ENCODE measurements at places on chromosomes 5 and 9.

GRCh38 chr5:83645936-83646335 is 74.7 kb downstream of the HAPLN1 start:
- no peak for DNase-seq

DNA sequence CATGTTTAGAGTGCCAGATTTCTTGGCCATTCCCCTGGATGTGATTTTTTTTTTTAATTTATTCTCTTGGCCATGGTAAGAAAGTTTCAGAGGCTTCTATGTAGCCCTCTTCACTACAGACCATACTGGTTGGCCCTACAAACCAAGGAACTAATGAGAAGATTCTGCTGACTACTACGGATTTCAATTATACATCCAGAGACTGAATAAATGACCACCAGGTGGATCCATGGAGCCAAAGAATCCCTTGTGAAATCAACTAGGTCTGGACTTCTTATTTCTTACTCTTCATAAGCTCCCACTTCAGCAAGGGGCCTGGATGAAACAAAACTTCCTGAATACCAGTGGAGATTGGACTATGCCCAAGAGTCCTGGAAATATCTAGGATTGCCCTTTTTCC is 27.6 kb downstream of the ZNF622 start:
- no peak for DNase-seq

DNA sequence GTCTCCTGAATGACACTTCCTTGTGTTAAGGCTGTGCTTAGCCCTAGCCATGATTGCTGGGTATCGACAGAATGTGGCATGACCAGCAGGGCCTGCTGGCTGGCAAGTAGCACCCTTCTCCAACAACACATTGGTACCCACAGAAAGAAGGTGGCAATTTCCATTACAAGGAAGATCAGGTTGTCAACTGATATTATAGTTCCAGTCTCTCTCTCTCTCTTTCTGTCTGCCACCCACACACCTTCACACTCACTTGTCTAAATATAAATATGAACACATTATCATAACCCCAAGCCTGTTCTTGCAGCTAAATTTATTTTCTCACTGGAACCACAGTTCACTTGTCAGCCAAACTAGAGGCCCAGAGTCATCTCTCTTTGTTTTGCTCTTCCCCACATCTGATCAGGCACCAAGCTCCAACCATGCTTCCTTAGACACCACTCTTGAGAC is 408.1 kb upstream of the PIK3R1 start:
- DNase-seq = no peak

- DNase-seq = no peak
These were observed 150.1 kb downstream of the GHR start for GRCh38 chr5:42573386-42573785.

DNA sequence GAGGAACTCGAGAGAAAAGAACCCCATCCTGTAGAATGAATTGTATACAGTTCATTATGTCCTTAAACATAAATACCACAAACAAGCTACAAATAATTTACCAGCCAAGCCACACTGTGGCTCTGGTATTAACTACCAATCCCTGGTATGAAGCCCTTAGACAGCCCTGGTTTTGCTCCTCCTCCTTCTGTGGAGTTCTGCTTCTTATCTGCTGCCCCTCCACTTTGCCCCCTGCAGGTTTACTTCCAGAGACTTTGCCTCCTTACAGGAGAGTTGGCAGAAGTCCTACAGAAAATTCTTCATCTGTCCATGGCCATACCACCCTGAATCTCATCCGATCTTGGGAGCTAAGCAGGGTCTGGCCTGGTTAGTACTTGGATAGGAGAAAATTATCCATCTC is 219.8 kb downstream of the ACTL7B start:
- no peak for DNase-seq

GRCh38 chr5:65506961-65507360 is 25.2 kb upstream of the ADAMTS6 start:
- no peak for DNase-seq

- no peak for DNase-seq
These were observed 21.5 kb downstream of the TNFSF8 start for GRCh38 chr9:114908805-114909448.

DNA sequence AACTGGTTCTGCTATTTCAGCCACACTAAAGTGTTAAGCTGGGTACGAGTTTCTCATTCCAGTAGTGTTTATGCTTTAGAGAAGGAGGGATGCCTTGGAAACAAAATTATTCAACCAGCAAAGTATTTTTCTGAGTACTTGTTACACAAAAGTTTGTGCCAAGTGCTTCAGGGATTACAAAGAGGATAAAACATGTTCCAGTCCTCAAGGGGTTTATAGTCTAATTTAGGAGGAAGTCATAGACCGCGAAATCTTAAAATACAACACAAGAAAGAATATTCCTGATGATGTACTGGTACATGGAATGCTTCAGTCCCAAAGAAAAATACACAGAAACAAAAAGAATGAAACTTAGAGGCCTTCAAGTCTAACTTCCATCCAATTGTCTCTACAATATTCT is 85.4 kb upstream of the NR4A3 start:
- no peak for DNase-seq

DNA sequence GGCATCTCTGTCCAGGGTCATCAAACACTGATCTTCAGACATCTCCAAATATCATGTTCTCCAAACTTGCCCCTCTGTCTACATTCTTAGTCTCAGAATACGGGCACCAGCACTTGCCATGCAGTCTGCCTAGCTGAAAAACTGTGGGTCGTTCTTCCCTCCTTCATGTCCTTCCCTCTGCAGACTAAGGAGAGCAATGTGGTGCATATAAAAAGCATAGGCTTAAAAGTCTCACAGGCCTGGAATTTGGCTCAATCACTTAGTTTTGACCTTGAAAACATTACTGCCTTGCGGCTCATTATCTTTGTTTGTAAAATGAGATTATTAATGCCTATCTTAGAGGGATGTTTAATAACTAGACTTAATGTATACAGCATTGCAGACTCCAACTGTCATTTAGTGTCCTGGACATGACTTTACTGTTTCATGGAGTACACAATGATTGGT is 362.8 kb downstream of the NPR3 start:
- DNase-seq = no peak

- DNase-seq = no peak
These were observed 16.1 kb downstream of the SH3GL2 start for GRCh38 chr9:17594961-17595360.

DNA sequence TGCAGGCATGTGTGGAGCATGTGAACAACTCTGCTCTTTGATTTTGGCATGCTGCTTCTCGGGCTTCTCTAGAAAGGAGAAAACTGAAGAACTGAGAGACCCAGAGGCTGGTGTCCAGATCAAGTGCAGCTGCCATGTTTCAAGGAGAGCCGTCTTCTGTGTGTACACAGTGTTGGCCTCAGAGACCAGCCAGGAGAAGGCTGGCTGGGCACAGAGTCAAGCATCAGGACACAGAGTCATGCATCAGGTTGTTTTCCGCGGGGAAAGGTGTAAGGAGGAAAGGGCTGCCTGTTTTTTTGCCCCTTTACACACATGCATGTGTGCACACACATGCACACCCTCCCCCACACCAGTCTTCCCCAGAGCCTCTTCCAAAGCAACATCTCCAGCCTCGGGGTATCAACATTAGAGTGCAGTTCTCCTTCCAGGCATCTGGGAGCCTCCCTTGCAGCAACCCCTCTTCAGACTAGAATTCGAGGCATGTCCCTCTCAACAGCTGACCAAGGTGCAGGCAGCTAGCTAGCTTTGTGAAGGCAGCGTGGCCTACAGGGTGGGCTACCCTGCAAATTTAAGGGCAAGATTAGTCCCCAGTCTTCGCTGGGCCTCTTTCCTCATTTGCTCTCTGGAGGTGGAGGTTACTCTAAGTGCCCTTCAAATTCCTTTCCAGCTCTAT is 180.9 kb downstream of the AOPEP start:
- no peak for DNase-seq

DNA sequence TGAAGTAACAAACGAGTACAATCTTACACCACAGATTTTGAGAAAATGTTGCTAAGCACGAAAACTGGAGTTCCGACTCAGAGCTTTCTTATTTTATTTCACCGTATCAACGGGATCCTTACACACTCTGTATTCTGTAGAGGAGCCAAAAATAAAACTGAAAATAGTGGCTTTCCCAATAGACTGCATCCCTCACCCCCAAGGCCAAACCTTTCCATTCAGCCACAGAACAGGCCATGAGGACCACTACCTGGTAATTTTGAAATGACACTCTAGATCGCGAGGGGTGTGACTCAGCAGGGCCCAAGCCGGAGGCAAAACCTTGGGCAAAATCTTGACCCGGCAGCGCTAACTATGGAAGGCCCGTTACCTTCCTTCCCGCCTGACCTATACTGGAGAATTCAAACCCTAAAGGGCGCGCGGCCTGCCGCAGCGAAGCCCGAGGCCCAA is 432 bp downstream of the HSPA9 start:
- no peak for DNase-seq
